ENCODE measurements at places on chromosomes 11 and 22.

DNA sequence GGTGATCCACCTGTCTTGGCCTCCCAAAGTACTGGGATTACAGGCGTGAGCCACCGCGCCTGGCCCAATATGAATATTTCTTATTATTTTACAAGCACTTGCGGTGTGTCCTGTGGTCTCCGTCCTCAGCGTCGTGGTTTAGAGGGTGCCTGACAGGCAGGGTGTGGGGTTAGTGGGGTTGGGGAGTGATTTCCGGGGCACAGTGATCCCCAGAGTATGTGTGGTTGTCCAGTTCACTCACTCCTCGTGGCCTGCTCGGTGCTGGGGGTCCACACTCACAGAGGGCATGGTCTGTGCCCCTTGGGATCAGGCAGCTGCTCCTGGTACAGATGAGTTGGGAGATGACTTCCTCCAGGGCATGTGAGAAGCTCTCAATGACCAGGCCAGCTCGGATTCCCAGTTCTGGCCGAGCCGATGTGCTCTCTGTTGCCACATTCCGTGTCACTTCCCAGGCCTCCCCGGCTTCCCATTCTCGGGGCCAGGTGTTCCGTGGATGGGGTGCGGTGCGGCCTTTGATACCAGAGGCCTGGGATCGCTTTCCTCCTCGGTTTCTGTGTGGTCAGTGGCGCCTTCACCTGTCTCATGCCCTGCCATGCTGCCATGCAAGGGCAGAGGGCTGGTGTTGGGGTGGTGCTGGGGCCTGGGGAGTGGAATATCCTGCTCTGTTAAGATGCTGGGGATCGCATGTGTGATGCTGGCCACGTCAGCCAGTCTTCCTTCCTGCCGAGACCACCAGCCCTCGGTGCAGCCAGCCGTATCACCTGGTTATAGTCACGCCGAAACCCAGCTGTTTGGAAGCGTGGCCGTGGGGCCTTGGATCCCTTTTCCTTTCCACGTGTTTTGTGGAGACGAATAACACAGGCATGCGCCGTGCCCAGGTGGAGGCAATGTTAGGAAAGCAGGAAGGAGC, 39.6 kb downstream of the PARVB start:
- DNase-seq = no peak

DNA sequence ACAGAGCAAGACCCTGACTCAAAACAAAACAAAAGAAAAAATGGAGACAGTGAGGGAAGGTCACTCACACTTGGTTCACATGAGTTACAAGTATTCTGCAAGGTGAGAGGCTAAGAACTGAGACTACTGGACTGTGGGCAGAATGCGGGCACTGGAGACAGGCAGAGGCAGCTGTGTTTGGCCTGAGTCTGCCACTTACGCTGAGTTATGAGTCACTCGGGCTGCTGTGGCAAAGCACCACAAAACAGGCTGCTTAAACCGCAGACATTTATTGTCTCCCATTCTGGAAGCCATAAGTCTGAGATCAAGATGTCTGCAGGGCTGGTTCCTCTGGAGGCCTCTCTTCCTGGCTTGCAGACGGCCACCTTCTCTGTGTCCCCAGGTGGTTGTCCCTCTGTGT, 122.8 kb downstream of the SHANK2 start:
- DNase-seq = no peak

- DNase-seq = no peak
Observed at GRCh38 chr11:102177974-102178631, 67.9 kb downstream of the YAP1 start.

DNA sequence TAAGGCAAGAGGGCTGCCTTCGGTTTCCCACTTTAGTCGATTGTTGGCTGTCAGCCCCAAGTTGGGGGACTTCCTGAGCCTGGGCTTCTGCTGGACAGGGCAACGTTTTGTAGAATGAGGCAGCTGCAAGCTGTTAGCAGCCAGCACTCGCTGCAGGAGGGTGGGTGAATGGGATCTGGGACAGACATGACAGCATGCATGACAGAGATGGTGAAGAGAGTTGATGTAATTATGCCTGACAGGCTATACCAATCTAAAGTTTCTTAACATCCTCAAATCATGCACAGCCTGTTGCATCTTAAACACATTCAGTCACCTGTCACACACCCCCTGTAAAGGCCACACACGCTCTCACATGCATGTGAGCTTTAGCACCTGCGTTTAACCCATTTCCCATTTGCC, 49.2 kb downstream of the CWC15 start:
- DNase-seq = no peak

Data from stimulated activated CD4-positive, alpha-beta T cell treated with anti-CD3 and anti-CD28 coated beads, TNF-alpha, amount 100 ng/mL, for 1 hour (primary cell).